ENCODE measurements at places on chromosomes 12 and 14. TPM values are rescaled to one million over a fixed set of nuclear protein-coding genes. Genes with fewer than 3 reads are reported as not detected.

Gene ZFHX2
- 7.8 TPM for polyA plus RNA-seq

Gene AKAP5
- polyA plus RNA-seq: 6.1 TPM

DNA sequence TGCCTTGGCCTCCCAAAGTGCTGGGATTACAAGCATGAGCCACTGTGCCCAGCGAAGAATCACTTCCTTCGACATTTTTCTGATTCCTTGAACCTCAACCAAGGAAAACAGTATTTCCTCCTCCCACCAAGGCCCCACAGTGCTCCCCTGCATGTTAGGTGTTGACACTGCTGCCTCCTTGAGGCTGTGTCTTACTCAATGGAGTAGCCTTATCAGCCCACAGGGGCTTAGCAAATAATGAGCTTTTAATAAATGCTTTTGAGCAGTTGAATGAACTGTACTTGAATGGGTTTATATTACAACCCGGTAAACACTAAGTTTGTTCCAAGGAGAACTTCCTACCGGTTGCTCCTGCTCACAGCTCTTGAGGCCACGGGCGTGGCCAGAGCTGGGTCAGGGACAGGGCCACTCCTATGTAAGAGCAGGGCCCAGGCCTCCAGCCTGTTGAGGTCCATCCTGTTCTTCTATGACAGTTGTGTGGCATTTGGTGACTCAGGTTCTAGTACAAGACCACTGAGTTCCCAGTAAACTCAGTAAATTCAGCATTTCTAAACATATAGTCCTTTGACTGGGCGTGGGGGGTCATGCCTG is 36.8 kb upstream of the TUBA1A start:
- DNase-seq: no peak

GRCh38 chr12:27589419-27589818 is 65.4 kb downstream of the PPFIBP1 start:
- no peak for DNase-seq

Gene FOXG1
- 0.08 TPM for polyA plus RNA-seq

- no peak for DNase-seq
These were observed 77.4 kb downstream of the TMTC1 start for GRCh38 chr12:29706311-29706710.

Gene TRHDE
- 26.4 TPM for polyA plus RNA-seq

Gene PCED1B
- 4.0 TPM for polyA plus RNA-seq

DNA sequence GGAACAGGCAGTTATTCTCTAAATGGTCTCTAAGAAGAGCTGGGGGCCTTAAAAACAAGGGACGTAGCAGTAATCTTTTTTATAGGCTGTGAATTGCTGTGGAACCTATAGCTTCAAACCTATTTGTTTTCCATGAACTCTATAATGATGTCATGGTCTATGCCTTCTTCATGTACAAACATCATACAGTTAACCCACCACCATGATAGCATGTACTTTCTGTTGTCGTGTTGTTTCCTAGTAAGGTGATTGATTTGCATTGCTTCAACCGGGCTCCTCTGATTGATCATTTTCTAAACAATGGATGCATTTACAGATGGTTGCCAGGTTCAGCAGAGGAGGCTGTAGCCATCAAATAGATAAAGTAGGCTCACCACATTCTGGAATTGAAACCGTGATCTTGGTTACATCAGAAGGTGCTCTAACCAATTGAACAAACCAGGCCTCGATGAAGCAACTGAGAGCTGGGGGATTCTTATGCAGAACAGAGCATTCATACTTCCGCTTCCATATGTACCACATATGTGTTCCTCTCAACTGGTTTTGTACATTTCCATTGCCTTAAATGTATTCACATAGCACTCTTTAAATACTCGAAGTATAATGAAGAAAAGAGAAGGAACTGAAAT is 25.6 kb upstream of the PCNX1 start:
- no peak for DNase-seq

Gene UNC79
- polyA plus RNA-seq: 0.84 TPM

Gene PTCSC3
- polyA plus RNA-seq: 1.0 TPM

DNA sequence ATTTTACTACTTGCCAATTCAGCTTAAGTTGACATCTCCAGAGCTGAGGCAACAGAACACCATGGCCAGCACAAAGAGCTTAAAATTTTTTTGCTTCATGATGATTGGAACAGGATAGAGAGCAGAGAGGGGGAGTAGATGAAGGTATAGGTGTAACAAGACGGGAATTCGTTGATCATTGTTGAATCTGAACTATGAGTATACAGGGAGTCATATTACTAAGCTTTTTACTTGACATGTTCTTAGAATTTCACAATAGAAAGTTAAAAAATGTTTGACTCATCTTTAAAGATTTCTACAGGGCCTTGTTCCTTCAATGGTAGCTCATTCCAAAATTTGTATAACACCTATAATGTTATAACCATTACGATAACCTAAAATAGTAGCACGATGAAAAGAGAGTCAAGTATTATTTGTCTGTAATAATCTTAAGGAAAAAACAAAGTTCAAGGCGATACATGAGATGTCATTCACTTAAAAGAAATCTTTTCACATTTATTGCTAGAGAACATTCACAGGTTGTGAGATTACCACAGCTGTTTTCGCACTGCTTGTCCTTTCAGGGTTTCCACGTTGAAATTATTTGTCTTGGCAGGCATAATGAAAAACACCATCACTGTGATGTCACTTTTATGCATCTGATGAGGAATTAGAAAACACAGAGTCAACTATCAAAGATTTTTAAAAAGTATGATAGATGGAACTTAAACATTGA is 33.9 kb downstream of the SPX start:
- no peak for DNase-seq

Gene FAM161B
- polyA plus RNA-seq: 13.6 TPM

DNA sequence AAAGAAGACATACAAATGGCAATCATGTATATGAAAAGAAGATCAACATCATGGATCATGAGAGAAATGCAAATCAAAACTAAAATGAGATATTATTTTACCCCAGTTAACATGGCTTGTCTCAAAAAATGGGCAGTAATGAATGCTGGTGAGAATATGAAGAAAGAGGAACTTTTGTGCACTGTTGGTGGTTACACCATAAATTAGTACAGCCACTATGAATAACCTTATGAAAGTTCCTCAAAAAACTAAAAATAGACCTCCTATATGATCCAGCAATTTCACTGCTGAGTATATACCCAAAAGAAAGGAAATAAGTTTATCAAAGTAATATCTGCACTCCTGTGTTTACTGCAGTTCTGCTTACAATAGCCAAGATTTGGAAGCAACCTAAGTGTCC is 151.7 kb downstream of the PDZRN4 start:
- DNase-seq: no peak

Gene PTPN21
- 36.4 TPM for polyA plus RNA-seq

GRCh38 chr12:62658910-62659309 is 192.3 kb downstream of the MON2 start:
- no peak for DNase-seq

GRCh38 chr12:73531752-73532151 is 1005.9 kb upstream of the ATXN7L3B start:
- DNase-seq: no peak

DNA sequence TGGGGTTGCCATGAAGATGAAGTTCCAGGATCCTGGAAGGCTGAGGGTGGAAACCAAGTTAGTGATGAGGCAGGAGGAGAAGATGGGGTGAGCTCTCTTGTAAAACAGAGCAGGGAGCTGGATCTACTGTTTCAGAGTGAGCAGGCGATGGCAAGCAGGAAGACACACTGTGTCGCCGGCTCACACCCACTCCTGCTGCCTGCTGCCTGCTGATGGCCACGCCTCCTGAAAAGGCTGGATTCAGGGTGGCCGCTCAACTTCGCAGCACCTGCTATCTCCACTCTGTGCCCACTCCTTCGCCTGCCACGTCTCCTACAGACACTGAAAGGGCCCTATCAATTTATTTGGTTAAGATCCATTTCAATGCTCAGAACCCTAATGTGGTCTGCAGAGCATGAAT is 96.1 kb downstream of the RBM19 start:
- DNase-seq: no peak

DNA sequence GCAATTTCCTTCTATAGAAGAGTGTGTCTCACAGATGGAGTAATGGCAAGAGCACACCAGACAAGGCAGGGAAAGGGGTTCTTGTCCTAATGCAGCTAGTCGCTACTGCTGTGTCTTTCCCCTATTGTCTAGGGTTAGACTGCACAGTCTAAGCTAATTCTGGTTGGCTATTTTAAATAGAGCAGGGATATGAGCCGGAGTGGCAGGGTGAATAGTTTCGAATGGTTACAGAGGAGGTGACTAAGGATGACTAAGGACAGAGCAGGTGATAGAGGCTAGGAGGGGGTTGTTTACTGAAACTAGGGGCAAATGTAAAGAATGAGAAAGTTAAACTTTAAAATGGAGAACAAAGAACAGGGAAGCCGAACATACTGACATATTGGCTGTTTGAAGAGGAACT is 25.6 kb upstream of the CPNE8 start:
- DNase-seq: no peak

DNA sequence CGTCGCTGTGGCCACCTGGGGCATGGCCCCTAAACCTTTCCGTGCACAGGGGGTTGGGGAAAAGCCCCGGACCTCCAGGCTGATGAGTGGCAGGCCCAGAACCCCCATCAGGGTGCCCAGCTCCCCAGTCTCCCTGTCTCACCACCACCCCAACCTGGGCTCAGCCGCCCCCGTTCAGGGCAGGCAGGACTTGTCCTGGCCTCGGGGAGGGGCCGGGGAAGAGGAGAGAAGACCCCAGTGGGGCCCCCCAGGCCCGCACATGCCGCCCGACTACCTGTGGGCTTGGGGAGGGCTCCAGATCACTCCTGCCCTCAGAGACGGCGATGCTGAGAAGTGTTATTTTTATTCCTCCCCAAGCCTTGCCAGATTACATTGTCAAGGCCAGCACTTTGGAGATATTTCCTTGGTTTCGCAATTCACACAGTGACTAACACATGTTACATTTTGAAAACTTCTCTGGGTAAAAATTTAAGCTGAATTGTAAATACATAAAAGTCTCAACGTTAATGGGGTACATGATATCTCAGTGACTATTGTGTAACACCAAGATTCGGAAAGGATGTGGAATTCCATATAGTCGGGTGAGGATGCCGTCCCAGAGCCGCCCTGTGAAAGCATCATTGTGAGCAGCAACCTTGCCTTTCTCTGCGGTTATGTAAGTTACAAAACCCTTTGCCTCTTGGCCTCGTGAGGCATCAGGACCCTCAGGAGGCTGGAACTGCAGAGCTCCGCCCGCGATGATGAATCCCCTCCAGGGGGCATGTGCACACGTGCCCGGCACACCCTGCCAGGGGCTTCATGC is 85.6 kb upstream of the DIO3 start:
- DNase-seq: no peak

DNA sequence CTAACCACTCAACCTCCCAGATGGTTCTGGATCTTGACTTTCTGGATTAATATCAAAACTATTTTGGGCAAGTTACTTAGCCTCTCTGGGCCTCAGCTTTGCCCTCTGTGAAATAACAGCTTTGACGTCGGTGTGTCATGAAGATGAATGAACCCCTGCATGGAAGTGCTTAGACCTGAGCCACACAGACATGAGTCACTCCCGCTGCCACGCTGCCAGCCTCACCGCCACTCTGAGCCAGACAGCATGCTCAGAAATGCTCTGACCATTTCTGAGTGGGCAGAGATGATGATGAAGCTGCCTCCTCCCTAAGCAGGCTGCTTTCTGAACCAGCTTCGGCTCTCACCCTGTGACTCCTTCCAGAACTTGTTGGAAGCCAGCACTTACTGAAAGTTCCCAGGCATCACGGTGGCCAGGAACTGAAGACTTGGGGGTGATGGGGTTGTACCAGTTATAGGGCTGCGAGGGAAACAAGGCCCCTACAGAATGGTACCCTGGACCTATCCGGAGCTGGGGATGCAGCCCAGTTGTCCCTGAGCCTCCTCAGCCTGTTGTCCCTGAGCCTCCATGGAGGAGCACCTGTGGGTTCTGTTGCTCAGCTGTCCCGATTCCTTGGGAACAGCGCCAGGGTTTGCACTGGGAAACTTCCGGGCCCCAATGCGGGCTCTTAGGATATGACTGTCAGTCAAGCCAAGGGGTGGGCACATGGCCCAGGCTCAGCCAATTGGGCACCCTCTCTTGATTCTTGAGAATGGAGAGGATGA is 2.0 kb upstream of the CCDC197 start:
- no peak for DNase-seq

Measured in right renal pelvis (tissue), 4 donors.